Endothelial cell of umbilical vein (primary cell): ENCODE measurements at places on chromosomes 7 and 10. TPM values are rescaled to one million over a fixed set of nuclear protein-coding genes. Genes with fewer than 3 reads are reported as not detected.

MSRB2 gene
- total RNA-seq: 16.2 and 19.4 TPM in 2 replicates

HMX2 gene
- total RNA-seq: not detected in 2 replicates

GRCh38 chr7:84536271-84536870, 341.8 kb upstream of the SEMA3A start:
- no peaks in the 10 kb centered on the region for H3K27me3 ChIP-seq
- no peaks in the 10 kb centered on the region for H3K4me1 ChIP-seq
- no peak overlapping the region for H3K4me3 ChIP-seq
- no peak overlapping the region for H3K27ac ChIP-seq
- no peak for DNase-seq

DNA sequence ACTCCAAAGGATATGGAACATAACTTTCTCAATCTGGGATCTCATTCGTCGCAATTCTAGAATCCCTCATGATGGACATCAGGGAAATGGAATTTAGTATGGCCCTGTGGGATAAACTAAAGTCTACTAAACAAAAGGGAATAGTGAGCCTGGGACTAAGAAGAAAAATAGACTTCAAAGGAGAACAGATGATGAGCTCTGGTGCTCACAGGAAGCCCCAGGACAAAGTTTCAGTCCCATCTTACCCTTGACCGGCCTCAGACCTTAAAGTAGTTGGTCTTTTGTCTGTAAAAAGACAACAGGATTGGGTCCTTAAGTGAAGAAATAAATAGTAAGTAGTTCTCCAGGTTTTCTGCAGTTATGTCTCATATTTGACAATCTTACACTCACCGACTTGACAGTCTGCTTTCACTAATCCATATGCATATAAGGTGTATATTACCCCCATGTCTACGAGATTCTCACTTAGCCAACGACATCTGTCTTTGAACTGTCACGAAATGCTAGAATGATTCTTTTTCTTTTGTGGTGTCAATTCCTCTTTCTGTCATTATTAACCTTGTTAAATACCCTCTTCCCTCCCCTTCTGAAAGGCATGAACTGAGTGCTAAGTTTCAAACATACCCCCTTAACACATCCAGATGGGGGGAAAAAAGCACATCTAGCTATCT, 10.9 kb upstream of the IKZF1 start:
- no peak overlapping the region for H3K4me3 ChIP-seq
- H3K36me3 ChIP-seq: no peaks in the 10 kb centered on the region
- H3K27me3 ChIP-seq: peaks cover 2% of the 10 kb centered on the region
- DNase-seq: no peak
- no peak overlapping the region for H3K27ac ChIP-seq
- no peaks in the 10 kb centered on the region for H3K4me1 ChIP-seq

NUTM2D gene
- total RNA-seq: 1.3 and 1.6 TPM in 2 replicates

DNA sequence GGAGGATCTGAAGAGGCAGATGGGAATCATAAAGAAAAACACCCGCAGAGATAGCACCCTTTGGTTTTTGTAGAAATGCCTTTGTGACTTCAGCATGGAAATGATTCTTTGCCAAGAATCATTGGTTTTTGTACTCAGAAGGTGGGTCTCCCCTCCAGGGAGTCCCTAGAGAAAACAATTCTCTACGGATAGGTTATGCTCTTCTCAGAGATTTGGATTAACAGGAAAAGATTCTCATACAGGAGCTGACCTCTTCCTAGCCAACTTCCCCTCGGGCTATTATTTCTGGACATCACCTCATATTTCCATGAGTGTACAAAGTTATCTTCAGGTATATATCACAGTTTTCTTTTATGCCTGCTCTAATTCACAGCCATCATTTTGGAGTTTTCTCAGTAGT, 274.2 kb upstream of the HABP2 start:
- H3K27ac ChIP-seq: no peak overlapping the region
- no peaks in the 10 kb centered on the region for H3K27me3 ChIP-seq

- no peaks in the 10 kb centered on the region for H3K36me3 ChIP-seq
- peaks cover 13% of the 10 kb centered on the region for H3K4me1 ChIP-seq
- DNase-seq: no peak
- no peak overlapping the region for H3K4me3 ChIP-seq
Observed at GRCh38 chr10:103667356-103667755, 173.9 kb downstream of the NEURL1 start.

- no peaks in the 10 kb centered on the region for H3K4me1 ChIP-seq
- DNase-seq: no peak
- no peak overlapping the region for H3K4me3 ChIP-seq
- H3K27me3 ChIP-seq: no peaks in the 10 kb centered on the region
Observed at GRCh38 chr10:86547296-86547695, 25.7 kb upstream of the WAPL start.

MLXIPL gene
- not detected in 2 replicates for total RNA-seq

- no peaks in the 10 kb centered on the region for H3K27me3 ChIP-seq
- H3K36me3 ChIP-seq: no peaks in the 10 kb centered on the region
- no peak for DNase-seq
- H3K27ac ChIP-seq: no peak overlapping the region
- no peak overlapping the region for H3K4me3 ChIP-seq
Observed at GRCh38 chr10:51596695-51597094, 102.7 kb downstream of the CSTF2T start.

- no peak overlapping the region for H3K4me3 ChIP-seq
- H3K4me1 ChIP-seq: peaks cover 7% of the 10 kb centered on the region
- no peak for DNase-seq
- H3K36me3 ChIP-seq: no peaks in the 10 kb centered on the region
- H3K27ac ChIP-seq: no peak overlapping the region
Observed at GRCh38 chr7:135206941-135207391, 4.4 kb downstream of the WDR91 start.

HOXA5 gene
- total RNA-seq: 18.8 and 21.4 TPM in 2 replicates

DNA sequence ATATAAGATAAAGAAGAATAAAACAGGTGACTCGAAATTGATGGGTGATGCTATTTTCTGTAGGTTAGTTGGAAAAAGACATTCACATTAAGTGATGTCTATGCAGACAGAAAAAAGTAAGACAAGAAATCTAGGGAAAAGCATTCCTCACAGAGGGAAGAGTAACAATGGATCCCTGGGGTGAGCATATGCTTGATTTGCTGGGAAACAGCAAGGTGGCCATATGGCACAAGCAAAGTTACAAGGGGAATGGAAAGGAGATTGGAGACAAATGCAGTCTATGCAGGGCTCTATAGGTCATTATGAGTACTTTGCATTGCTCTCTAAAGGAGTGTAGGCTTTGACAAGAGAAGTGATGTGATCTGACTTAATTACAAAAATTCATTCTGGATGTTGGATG, 90.9 kb upstream of the ZNF804B start:
- H3K4me3 ChIP-seq: no peak overlapping the region
- no peaks in the 10 kb centered on the region for H3K27me3 ChIP-seq
- DNase-seq: no peak
- H3K4me1 ChIP-seq: peaks cover 19% of the 10 kb centered on the region
- H3K27ac ChIP-seq: no peak overlapping the region
- no peaks in the 10 kb centered on the region for H3K36me3 ChIP-seq

DLD gene
- 61.7 and 77.4 TPM in 2 replicates for total RNA-seq

DNA sequence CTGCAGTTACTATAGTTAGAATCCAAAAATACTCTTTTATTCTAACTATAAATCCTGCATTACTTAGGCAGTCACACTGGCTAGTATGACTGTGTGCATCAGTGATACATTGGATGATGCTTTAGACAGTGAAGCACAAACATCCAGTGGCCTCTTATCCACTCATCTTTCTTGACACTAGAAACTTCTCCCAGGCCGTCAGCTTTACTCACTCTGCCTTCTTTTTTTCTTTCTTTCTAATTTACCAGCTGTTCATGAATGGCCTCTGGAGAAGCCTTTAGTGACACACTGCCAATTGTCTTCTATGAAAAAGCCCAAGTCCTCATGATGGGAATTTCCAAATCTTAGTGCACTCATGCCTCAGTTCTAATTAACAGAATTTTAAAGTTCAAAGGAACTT, 26.2 kb upstream of the C10orf90 start:
- no peaks in the 10 kb centered on the region for H3K4me1 ChIP-seq
- H3K27ac ChIP-seq: no peak overlapping the region
- DNase-seq: no peak
- H3K4me3 ChIP-seq: no peak overlapping the region
- no peaks in the 10 kb centered on the region for H3K36me3 ChIP-seq
